ENCODE measurements at places on chromosomes 2 and 18.

- DNase-seq: no peak
Observed at GRCh38 chr2:191650896-191651773, 26.8 kb upstream of the NABP1 start.

GRCh38 chr2:26687328-26687727 lies 5.2 kb upstream of the KCNK3 start:
- peak; percentile 42 for DNase-seq

- DNase-seq: no peak
Observed at GRCh38 chr18:40243607-40244006, 1711.4 kb upstream of the PIK3C3 start.

DNA sequence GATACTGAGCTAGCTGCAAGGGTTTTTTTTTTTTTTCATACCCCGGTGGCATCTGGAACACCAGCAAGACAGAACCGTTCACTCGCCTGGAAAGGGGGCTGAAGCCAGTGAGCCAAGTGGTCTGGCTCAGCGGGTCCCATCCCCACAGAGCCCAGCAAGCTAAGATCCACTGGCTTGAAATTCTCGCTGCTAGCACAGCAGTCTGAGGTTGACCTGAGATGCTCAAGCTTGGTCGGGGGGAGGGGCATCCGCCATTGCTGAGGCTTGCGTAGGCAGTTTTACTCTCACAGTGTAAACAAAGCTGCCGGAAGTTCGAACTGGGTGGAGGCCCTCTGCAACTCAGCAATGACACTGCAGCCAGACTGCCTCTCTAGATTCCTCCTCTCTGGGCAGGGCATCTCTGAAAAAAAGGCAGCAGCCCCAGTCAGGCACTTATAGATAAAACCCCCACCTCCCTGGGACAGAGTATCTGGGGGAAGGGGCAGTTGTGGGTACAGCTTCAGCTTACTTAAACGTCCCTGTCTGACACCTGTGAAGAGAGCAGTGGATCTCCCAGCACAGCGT lies 5.1 kb upstream of the MIB1 start:
- DNase-seq: no peak

GRCh38 chr2:60413814-60414168 lies 139.7 kb downstream of the BCL11A start:
- DNase-seq: no peak

DNA sequence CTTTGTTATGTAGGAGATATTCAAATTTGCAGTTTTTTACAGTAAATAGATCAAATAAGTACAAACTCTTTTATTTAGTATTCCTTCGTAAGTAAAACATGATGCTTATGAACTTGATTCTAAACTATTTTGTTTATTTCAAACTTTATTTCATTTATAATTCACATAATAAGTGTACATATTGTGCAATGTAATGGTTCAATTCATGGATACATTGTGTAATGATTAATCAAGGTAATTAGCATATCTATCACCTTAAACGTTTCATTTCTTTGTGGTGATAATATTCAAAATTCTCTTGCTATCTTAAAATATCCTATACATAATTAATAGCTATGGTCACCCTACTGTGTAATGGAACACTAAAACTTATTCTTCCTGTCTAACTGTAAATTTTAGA lies 525.9 kb upstream of the ZNF804A start:
- no peak for DNase-seq

DNA sequence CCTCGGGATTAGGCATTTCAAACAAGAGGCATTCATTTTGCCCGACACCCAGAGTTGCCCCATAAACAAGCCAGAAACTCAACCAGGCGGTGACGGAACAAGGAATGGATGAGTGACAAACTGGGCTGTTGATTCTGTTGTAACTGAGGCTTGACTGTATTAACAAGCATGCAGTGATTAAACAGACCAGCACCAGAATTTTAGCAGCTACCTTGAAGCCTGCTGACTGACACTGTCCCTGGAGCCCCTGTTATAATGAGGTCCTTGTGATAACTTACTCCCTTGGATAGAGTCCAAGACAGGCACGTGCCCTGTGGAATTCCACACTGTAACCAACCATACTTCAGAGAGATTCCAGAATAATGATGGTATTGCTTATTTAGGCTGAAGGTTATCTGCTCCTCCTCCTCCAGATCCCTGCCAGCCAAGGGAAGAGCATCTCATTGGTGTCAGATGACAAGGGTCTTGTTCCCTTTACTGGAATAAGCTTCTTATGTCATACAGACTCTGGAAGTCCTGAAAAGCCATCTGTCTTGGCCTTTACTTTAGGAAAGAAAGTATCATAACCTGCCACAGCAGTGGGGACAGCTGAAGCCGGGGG lies 97.1 kb upstream of the RMDN2 start:
- DNase-seq: no peak

- DNase-seq: no peak
Observed at GRCh38 chr2:64243081-64244036, 99.1 kb upstream of the PELI1 start.

GRCh38 chr2:9842487-9843228 lies 616 bp upstream of the TAF1B start:
- no peak for DNase-seq

Measured in NCI-H1417 treated with DMSO at 0.1 percent for 48 hours (cell line).